ENCODE measurements at places on chromosomes 4 and X.

GRCh38 chr4:98919996-98920395 lies 8.9 kb downstream of the EIF4E start:
- DNase-seq = no peak

- no peak for DNase-seq
Observed at GRCh38 chrX:115318139-115318538, 28.6 kb downstream of the LUZP4 start.

- no peak for DNase-seq
Observed at GRCh38 chrX:142860944-142861343, 164.8 kb upstream of the SPANXN4 start.

GRCh38 chrX:78165425-78165824 lies 26.0 kb upstream of the TAF9B start:
- no peak for DNase-seq

- DNase-seq = no peak
Observed at GRCh38 chr4:54661169-54661568, 3.4 kb downstream of the KIT start.

- DNase-seq = no peak
Observed at GRCh38 chr4:114209584-114209983, 230.1 kb upstream of the ARSJ start.

- DNase-seq = no peak
Observed at GRCh38 chrX:148574237-148574973, 74.0 kb downstream of the AFF2 start.

GRCh38 chrX:51215266-51215665 lies 117.4 kb upstream of the NUDT10 start:
- DNase-seq = no peak

All from GM12891 (cell line).